A549 treated with RU486 at 1 μM for 4 hours (cell line): ENCODE measurements at places on chromosomes 11 and 22. TPM values are rescaled to one million over a fixed set of nuclear protein-coding genes. Genes with fewer than 3 reads are reported as not detected.

The FREY1 gene
- 0.20 to 1.00 TPM (median 0.32 TPM) in 3 of 5 replicates, not detected in the others for total RNA-seq

The ARHGAP20 gene
- total RNA-seq = 0.02 TPM in 1 of 5 replicates, not detected in the others

The NXPE4 gene
- not detected in 5 replicates for total RNA-seq

The SPDYC gene
- not detected in 5 replicates for total RNA-seq

The OR8D4 gene
- not detected in 5 replicates for total RNA-seq

The OR2AT4 gene
- total RNA-seq = not detected in 5 replicates

The APLNR gene
- total RNA-seq = 0.03 to 0.13 TPM (median 0.09 TPM) in 4 of 5 replicates, not detected in the other

The TAF1D gene
- 54.9 to 102 TPM (median 95.3 TPM) in 5 replicates for total RNA-seq

The SRPRA gene
- total RNA-seq = 60.5 to 64.2 TPM (median 61.0 TPM) in 5 replicates

The GAS2L1 gene
- 18.2 to 33.4 TPM (median 28.1 TPM) in 5 replicates for total RNA-seq

The KRTAP5-9 gene
- not detected in 5 replicates for total RNA-seq

The SIK2 gene
- total RNA-seq = 5.0 to 7.0 TPM (median 5.2 TPM) in 5 replicates

The SLC6A5 gene
- not detected in 5 replicates for total RNA-seq

The IGLL1 gene
- total RNA-seq = not detected in 5 replicates

The CNTN5 gene
- total RNA-seq = not detected in 5 replicates

The ADM2 gene
- total RNA-seq = 0.31 to 0.77 TPM (median 0.56 TPM) in 5 replicates

The KRTAP5-2 gene
- not detected in 5 replicates for total RNA-seq

The RIC3 gene
- total RNA-seq = 1.8 to 2.5 TPM (median 2.4 TPM) in 5 replicates

The B3GAT3 gene
- 38.7 to 56.9 TPM (median 51.6 TPM) in 5 replicates for total RNA-seq

The FOXR1 gene
- total RNA-seq = not detected in 5 replicates

The NPAS4 gene
- total RNA-seq = not detected in 5 replicates
